Activated CD8-positive, alpha-beta memory T cell treated with anti-CD3 and anti-CD28 coated beads, Interleukin-2, amount 50 U/mL, for 4 hours (primary cell): ENCODE measurements at places on chromosomes 13 and 19.

- no peak for DNase-seq
Observed at GRCh38 chr19:53357821-53358581, 7.5 kb upstream of the ZNF525 start.

DNA sequence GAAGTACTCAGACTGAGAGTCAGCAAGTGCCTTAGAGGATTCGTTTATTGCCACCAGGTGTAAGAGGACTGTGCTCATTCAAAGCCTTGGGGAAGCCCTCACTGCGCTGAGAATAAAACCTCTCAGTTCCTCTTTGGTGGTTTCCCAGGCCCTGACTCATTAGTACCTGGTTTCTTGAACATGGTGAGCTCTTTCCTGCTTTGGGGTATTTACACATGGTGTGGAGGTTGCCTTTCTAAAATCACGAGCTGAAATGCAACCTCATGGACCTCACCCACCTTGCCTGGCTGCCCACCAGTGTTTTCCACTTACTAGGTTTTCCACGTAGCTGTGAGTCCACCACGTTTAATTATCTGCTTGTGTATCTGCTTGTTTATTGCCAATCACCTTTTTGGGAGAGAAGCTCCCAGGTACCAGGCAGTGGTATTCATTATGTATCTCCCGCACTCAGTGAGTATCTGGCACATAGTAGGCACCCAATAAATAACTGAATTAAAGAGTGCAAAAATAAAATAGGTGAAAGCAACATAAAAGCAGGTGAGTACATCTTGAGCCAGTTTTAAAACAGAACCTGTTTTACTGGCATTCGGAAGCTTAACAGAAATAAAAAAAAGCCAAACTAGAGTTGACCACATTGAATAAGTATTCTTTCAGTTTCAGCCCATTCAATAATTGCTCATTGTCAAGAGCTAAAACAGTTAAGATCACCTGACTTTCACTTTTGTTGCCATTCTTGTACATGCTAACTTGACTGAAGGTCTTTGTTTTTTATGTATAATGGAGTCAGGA is 533.0 kb downstream of the MYO16 start:
- no peak for DNase-seq

DNA sequence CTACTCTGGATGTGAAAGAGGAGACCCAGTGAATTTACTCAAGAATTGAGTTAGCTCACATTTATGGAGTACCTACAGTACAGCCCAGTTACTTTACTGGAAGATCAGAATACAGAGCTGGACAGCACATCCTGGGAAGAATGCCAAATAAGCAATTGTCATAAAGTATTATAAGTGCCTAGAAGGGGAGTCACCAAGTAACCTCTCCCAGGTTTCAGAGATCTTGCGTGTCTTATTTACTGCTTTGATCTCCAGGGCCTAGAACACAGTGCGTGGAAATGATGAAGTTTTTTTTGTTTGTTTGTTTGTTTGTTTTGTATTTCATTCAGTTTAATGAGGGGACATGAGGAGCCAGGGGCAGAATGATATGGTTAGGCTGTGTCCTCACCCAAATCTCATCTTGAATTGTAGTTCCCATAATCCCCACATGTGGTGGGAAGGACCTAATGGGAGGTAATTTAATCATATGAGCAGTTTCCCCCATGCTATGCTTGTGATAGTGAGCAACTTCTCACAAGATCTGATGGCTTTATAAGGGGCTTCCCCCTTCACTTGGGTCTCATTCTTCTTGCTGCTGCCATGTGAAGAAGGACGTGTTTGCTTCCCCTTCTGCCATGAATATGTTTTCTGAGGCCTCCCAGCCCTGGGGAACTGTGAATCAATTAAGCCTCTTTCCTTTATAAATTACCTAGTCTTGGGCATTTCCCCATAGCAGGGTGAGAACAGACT is 5.2 kb downstream of the GARRE1 start:
- DNase-seq: no peak

DNA sequence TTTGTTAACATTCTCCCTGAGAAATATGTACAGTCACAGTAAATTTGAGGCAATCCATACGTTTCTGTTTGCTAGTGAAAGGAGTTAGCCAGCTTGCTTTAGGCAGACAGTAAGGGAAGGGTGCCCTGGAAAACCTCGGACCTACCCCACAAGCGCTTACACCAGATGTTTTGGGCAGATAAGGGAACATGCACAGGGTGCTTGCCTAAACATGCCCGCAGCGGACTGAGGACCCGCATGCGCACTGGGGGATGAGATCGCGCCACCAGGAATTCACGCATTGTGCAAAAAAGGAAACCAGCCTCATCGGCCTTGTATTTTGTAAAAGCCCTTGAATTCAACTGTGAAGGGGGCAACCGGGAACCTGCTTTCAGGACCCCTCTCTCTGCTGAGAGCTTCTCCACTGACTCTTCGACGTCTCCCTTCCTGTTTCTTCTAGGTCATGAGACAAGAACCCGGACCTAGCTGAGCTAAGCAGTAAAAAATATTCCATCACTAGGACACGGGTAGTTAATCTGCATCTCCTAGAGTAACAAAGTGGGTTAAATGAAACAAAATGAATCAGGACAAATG is 1399.2 kb upstream of the ATXN8OS start:
- no peak for DNase-seq

- DNase-seq: no peak
Observed at GRCh38 chr13:30097701-30098100, 209.7 kb downstream of the KATNAL1 start.

GRCh38 chr13:22700246-22700887 is 480.4 kb upstream of the SGCG start:
- DNase-seq: no peak

DNA sequence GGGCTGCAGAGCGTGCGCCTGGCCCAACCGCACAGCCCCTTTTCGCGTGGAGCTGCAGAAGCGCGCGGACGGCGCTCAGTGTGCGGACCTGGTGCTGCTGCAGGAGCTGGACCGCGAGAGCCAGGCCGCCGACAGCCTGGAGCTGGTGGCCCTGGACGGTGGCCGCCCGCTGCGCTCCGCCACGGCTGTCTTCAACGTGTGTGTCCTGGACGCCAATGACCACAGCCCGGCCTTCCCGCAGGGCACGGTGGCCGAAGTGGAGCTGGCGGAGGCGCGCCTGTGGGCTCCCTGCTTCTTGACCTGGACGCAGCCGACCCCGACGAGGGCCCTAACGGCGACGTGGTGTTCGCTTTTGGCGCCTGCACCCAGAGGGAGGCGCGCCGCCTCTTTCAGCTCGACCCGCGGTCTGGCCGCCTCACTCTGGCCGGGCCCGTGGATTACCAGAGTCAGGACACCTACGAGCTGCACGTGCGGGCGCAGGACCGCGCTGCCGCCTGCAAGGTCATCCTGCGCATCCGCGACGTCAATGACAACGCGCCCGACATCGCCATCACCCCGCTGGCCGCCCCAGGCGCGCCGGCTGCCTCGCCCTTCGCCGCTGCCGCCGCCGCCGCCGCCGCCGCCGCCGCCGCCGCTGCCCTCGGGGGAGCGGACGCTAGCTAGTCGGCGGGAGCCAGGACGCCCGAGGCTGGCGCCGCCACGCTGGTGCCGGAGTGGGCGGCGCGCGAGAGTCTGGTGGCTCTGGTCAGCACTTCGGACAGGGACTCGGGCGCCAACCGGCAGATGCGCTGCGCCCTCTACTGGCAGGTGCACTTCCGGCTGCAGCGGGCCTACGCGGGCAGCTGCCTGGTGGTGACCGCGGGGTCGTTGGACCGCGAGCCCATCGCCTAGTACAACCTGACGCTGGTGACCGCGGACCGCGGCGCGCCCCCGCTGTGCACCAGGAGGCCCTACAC is 172.2 kb downstream of the OLFM4 start:
- no peak for DNase-seq

- no peak for DNase-seq
Observed at GRCh38 chr19:46656541-46656940, 4.4 kb downstream of the DACT3 start.

DNA sequence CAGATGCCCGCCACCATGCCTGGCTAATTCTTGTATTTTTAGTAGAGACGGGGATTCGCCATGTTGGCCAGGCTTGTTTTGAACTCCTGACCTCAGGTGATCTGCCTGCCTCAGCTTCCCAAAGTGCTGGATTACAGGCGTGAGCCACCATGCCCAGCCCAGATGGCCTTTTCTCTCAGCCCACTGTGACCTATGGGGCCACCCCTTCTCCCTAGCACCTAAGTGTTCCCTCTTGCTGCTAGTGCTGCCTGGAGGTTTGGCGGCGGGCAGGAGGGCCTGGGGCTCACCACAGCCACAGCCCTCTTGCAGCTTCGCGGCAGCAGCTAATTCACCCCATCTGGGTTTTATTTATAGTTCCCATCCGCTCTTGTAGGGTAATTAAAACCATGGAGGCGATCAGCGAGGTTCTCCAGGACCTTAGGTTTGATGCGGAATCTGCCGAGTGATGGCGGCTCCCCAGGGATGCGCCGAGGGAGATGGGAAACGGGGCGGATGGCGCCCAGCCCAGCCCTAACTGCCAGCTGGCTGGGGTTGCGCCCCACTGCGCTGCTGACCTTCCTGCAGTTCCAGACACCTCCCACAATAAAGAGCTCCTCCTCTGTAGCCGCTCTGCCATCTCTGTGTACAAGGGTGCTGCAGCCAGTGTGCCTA is 3.3 kb downstream of the REX1BD start:
- DNase-seq: no peak

- no peak for DNase-seq
Observed at GRCh38 chr19:11458236-11458900, 22.5 kb downstream of the ELAVL3 start.

- no peak for DNase-seq
Observed at GRCh38 chr19:3573162-3573857, 566 bp downstream of the HMG20B start.

GRCh38 chr13:51380269-51380668 is 40.8 kb downstream of the SERPINE3 start:
- no peak for DNase-seq

GRCh38 chr19:43596842-43597461 is 557 bp downstream of the ZNF576 start:
- no peak for DNase-seq

- peak; percentile 91 for DNase-seq
Observed at GRCh38 chr19:16324384-16325160, at the start of gene KLF2. Gene KLF2 (plus strand): TSS chr19:16324826. CDS start chr19:16324924, 98 bp downstream.

GRCh38 chr13:27607125-27607524 is 13.2 kb downstream of the LNX2 start:
- no peak for DNase-seq

DNA sequence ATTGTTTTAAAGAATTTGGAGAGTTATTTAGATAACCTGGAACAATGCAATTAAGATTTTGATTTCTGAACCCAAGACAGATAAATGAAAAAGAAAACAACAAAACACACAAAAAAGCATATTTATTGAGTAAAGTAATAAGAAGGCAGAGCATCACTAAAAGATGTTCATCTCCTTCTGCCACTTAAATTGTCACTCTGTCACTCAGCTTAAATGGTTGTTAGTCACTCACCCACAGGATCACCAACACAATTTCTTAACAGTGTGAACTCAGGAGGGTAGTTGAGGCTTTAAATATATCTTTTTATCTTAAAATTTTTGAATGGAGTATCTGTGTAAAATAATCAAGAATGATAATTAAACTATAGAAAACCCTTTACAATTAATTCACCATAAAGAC is 1215.5 kb upstream of the PCDH20 start:
- no peak for DNase-seq

- DNase-seq: no peak
Observed at GRCh38 chr13:26061256-26061655, 9.4 kb upstream of the SHISA2 start.

DNA sequence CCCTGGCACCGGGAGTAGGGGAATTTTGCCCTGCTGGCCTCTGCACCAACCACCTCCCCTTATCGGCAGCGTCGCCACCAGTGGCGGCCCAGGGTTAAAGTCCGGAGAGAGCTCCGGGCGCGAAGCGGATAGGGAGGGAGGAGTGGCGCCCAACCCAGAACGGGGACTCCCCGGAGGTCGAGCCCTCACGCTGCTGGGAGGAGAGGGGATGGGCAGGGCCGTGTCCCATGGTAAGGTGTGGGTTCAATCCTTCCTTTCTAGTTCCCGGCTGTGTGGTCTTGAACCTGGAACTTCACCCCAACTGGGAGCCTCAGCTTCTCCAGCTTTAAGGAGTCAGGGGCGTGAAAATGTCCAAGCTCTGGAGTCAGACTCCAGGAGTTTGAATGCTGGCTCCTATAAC is 23.3 kb upstream of the BCL3 start:
- no peak for DNase-seq

DNA sequence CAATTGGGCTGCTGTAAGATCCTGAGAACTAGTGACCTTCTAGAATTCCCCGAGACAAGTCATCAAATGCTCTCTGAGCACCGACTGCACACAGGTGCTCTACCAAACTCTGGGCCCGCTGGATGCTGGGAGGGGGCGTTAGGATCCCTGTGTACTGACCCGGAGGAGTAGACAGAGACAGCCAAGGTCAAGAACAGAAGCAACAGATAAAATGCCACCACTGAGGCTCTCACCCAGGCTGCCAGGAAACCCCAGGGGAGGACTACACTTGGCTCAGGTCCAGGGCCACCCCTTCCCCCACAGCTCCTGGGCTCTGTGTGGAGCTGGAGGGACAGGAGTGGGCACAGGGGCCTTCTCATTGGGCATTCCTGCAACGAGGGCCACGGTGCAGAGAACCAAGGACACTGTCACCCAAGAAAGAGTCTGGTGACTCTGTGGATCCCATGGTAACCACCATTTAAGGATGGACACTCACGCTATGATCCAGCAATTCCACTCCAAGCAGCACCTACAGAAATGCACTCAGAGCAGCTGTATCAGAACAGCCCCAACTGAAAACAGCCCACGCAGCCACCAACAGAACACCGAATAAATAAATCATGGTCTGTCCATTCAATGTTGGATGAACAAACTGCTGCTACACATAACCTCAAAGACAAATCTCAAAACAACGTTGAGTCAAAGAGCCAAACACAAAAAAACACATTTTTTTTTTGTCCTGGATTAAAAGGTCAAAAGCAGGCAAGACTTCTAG is 16.8 kb upstream of the SLC35E1 start:
- DNase-seq: no peak

- no peak for DNase-seq
Observed at GRCh38 chr19:28066161-28066560, 1146.8 kb downstream of the UQCRFS1 start.

- no peak for DNase-seq
Observed at GRCh38 chr13:75875450-75875849, 239.3 kb downstream of the LMO7 start.

DNA sequence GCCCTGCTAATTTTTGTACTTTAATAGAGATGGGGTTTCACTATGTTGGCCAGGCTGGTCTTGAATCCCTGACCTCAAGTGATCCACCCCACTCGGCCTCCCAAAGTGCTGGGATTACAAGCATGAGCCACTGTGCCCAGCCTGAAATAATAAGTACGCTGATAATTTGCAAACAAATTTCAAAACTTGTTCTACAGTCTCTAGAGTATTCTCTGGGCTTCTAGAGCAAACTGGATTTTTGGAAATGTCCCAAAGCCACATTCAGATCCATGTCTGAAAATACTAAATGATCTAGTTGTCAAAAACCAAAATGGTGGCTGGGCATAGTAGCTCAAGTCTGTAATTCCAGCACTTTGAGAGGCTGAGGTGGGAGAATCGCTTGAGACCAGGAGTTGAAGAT is 39.9 kb upstream of the PSPC1 start:
- no peak for DNase-seq
